NCI-H446 treated with DMSO at 0.1 percent for 48 hours (cell line): ENCODE measurements at places on chromosomes 3 and 15.

- DNase-seq = no peak
Measured at GRCh38 chr15:39172380-39173281, 408.2 kb upstream of the THBS1 start.

- DNase-seq = peak; percentile 54
Measured at GRCh38 chr3:172918568-172919296, 168.2 kb downstream of the ECT2 start.

- no peak for DNase-seq
Measured at GRCh38 chr15:38440353-38441129, 13.4 kb upstream of the FAM98B start.

GRCh38 chr3:88596451-88596850 is 446.7 kb downstream of the C3orf38 start:
- no peak for DNase-seq

DNA sequence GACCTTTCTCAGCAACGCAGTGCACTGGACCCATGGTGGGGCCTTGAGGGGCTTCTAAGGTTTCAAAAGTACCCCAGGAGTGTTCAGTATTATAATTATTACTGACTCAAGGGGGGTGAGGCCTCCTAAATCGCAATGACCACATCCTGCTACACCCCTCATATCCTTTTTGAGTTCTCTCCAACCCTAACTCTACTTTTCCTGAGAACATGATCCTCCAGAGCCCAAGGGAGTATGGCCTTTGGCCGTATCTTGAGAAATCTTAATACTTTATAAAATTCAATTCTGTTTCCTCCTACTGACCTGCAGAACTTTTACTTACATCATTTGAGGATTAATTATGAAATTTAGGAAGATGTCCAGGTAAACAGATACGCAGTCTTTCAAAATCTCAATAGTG is 30.4 kb upstream of the RARRES1 start:
- no peak for DNase-seq

DNA sequence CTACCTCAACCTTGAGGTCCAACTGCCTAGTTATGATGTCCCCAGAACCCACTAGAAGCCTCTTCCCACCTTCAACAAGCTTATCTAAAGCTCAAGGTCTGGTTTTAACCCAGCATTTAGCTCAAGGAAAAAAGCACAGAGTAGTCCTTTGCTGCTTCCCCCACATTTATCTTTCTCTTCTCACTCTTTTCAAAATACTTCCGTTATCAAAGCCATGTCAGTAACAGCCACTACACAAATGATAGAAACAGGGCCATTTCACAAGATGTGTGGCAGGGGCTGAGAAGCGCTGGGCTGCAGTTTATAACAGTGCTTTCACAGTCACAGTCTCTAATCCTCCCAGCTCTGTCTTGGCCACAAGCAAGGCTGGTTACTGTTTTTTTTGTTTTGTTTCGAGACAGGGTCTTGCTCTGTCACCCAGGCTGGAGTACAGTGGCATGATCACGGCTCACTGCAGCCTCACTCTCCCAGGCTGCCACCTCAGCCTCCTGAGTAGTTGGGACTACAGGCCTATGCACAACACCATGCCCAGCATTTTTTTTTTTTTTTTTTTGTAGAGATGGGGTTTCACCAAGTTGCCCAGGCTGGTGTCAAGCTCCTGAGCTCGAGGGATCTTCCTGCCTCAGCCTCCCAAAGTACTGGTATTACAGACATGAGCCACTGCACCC is 218.8 kb downstream of the OSBPL10 start:
- DNase-seq = no peak

- DNase-seq = no peak
Measured at GRCh38 chr3:80355144-80355543, 587.3 kb upstream of the ROBO1 start.

DNA sequence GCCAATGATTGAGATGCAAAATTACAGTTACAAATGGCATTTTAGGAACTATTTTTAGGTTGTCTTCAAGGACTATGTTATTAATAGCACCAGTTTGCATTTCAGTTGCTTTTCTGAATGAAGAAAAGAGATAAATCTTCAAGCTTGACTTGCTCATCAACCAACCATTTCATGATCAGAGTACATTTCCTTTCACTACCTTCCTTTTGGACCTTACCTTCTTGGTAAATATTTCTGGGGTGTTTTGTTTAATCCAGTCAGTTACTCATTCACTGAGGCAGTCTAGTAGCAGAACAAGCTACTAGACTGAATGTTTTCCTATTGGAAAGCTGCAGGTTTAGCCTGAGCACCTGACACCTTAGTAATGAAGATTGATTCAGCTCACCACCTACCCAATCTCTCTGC is 8.2 kb downstream of the SLC27A2 start:
- DNase-seq = no peak

GRCh38 chr15:90839187-90840071 is 29.0 kb upstream of the FURIN start:
- no peak for DNase-seq

- DNase-seq = no peak
Measured at GRCh38 chr3:168782193-168782592, 686.5 kb upstream of the GOLIM4 start.

DNA sequence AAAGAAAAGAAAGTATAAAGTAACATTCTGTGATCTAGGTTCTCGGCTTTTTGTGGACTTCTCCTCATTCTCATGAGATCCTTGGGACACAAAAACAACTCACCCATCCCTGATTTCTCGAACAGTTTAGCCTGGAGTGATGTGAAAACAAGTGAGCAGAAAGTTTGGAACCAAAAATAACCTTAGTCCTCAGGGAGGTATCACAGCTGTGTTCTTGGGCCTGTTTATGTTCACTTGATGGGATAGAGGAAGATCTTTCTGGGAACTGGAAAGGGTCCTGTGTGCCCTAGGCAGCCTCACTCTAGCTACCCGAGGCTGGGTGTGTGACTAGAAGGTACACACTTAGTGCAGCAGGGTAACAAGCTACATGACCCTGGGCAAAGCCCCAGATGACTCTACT is 308.8 kb upstream of the PDZRN3 start:
- DNase-seq = no peak

GRCh38 chr3:120180731-120181412 is 86.6 kb upstream of the GSK3B start:
- DNase-seq = no peak

DNA sequence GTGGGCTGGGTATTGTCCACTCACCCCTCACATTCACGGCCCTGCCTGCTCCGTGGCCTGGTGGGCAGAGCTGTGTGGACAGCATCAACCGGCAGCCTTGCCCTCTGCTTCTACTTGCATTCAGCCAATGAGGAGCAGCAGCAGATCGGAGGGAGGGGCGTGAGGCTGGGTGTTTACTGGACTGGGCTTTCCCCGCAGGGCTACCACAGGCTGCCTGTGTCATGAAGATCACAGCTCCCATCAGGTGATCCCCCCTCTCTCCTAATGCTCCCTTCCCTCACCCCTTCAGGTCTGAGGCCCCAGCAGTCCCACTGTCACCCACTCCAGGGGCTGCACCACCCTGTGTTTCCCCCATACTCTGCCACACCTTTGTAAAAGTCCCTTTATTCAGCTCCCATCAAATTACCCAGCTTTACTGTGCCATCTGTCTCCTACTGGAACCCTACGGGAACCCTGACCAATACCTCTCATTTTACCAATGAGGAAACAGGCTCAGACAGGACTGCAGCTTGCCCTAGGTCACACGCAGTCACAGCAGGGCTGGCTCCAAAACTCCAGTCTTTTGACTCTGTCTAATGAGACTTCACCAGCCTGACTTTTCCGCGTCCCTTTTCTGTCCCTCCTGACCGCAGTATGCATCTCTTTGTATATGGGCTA is 81.1 kb downstream of the MEGF11 start:
- DNase-seq = no peak

GRCh38 chr3:65946438-65946837 is 92.3 kb downstream of the MAGI1 start:
- no peak for DNase-seq

- DNase-seq = no peak
Measured at GRCh38 chr3:136962927-136963326, 5.1 kb downstream of the IL20RB start.

DNA sequence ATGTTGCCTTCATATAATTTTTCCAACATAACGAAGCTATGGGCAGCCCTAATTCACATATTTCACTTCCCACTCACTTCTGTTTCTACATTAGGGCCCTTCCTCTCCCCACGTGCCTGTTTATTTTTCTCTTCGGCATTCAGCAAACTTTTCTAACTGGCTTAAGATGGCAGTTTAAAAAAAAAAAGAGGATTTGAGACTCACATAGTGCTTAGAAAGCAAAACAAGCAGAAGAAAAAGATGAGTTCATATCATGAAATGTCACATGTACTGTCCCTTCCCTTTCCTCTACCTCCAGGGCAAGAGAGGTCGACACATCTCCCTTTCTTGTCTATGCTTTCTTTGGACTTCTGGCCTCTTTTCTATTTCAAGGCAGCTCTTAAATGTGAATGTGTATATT is 30.6 kb downstream of the SLC49A4 start:
- no peak for DNase-seq
